NCI-H526 treated with DMSO at 0.1 percent for 48 hours (cell line): ENCODE measurements at places on chromosomes 4 and X.

DNA sequence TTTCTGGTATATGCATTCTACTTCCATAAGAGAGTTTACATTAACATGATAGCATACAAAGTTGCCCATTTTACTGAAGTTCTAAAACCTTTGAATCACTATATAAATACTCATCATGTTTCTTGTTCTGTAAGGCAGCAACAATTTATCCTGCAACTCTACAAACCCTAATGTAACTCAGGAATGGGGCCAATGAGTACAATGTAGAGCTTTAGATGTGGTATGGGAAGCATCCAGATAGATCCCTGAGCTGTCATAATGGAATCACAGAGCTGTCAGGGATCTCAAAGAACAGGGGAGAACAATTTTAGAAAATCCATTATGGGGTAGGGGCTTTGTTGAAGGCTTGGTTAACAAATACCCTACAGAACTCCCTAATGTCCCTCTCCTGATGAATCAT, 88.5 kb downstream of the DCUN1D4 start:
- no peak for DNase-seq

- DNase-seq: no peak
Observed at GRCh38 chr4:173490256-173490655, 39.8 kb downstream of the HAND2 start.

GRCh38 chr4:104020641-104021040, 300.9 kb upstream of the TACR3 start:
- no peak for DNase-seq

GRCh38 chrX:41602816-41603345, 85.9 kb upstream of the GPR34 start:
- DNase-seq: no peak

- no peak for DNase-seq
Observed at GRCh38 chr4:113826421-113826820, 64.9 kb upstream of the CAMK2D start.
